ENCODE measurements at places on chromosomes 5 and 9.

- DNase-seq: no peak
Measured at GRCh38 chr5:179253730-179254129, 91.5 kb downstream of the ADAMTS2 start.

DNA sequence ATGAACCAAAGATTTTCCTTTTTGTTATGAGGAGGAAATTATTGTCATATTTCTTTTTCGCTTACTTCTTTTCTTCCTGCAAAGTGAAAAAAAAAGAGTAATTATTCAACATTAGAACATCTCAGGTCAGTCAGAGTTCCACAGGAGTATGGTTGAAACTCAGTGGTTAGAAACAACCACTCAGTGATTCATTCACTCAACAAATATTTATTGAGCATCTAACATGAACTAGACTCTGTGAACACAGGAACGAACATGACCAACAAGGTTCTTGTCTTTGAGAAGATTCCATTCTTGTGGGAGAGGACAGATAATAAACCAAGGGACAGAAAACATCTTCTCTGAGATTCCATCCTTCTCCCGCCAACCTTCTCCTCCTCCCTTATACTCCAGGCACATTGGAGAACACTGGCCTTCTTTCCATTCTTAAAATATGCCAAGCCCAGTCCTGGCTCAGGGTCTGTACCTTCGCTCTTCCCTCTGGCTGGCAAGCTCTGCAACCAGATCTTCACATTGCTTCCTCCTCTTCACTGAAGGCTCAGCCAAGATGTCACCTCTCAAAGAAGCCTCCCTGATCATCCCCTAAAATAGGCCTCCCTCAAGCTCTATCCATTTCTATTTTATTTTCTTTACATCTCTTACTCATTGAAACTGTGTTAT is 6.8 kb upstream of the GRAMD2B start:
- DNase-seq: no peak

GRCh38 chr5:154999865-155000264 is 13.7 kb upstream of the KIF4B start:
- no peak for DNase-seq

DNA sequence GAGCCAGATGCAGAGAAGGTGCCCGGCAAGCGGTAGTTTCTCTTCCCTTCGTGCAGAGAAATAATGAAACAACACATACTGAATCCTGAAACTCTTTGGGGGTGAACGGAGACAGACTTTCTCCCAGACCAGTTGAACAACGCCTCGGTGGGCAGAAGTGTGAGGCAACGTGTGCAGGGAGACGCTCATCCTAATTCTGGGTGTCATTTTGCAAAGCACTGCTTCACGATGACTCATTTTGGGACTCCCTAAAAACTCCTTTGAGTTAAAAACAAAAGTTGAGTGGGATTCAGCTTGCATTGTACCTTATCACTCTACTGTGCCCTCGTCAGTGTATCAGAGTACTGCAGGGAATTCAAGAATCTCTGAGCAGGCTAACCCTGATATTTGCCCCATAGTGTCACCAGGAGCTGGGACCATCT is 3.5 kb upstream of the NEK6 start:
- no peak for DNase-seq

DNA sequence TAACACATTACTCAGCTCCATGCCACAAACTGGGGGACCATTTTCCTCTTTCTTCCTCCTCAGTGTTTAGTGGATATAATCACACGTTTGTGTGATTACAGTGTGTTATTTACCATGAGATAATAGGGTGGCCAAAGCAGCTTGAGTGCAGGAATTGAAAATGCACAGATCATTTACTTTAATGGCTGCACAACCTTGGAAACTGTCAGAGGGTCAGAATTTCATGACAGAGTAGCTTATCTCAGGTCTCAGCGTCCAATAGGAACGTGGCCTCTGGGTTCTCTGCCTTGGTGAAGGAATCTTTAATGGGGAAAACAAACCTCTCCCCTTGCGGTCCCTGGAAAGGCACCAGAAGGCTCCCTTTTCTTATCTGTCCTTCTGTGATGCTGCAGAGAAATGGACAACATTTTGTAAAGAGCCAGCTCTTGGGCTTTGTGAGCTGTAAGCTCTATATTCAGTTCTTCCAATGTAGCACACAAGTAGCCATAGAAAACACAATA is 87.4 kb upstream of the CD180 start:
- DNase-seq: no peak

DNA sequence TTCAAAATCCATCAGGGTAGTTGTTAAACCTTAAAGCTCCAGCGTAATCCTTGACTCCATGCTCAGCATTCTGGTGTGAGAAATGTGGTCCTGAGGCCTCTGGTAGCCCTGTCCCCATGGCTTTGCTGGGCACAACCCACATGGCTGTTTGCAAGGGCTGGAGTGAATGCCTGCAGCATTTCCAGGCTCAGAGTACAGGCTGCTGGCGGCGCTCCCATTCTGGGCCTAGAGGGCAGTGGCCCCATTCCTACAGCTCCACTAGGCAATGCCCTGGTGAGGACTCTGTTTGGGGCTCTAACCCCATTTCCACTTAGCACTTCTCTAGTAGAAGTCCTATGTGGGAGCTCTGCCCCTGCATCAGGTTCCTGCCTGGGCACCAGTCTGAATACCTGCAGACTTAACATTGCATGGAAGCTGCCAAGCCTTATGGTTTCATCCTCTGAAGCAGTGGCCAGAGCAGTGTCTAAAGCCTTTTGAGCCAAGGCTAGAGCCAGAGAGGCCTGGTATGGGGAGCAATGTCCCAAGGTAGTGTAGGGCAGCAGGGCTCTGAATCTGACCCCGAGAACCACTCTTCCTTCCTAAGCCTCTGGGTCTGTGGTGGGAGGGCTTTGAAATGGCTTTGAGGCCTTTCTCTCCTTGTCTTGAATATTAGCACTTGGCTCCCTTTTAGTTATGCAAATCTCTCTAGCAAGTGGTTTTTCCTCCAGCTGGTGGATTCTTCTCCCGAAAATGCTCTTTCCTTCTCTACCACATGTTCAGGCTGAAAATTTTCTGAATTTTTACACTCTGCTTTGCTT is 5.8 kb upstream of the ALDH1A1 start:
- DNase-seq: no peak

GRCh38 chr5:16855898-16856297 is 80.2 kb downstream of the MYO10 start:
- no peak for DNase-seq

DNA sequence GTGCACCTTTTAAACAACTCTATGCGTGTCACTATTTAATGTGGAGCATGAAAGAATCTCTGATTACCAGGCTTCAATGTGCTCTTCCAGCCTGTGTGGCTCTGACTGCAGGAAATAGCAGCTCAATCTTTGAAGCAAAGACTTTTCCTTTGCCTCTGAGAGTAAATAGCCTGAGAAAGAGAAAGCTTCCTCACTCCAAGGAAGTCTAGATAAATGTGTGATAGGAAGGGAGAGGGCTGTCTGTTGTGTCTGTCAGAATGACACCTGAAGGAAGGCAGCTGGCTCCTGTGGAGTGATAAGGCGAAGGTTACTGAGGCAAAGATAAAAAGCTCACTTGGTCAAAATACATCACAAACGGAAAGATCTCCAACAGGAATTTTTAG is 205.3 kb upstream of the HAPLN1 start:
- no peak for DNase-seq

- DNase-seq: no peak
Measured at GRCh38 chr9:132538071-132538470, 44.3 kb upstream of the BARHL1 start.

- DNase-seq: no peak
Measured at GRCh38 chr5:64210866-64211265, 45.2 kb downstream of the RNF180 start.

DNA sequence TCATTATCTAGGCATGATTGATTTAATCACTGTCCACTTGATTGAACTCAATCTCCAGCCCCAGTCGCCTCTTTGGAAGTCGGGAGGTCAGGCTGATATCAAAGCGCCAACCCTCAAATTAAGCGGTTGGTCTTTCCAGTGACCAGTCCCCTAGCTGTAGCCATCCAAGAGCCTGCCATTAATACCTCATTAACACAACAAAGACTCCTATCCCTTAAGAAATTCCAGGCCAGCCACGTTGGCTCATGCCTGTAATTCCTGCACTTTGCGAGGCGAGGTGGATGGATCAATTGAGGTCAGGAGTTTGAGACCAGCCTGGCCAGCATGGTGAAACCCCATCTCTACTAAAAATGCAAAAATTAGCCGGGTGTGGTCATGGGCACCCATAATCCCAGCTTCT is 27.4 kb upstream of the GCNT1 start:
- no peak for DNase-seq

GRCh38 chr5:7849681-7850394 is 1.1 kb downstream of the CFAP90 start:
- no peak for DNase-seq

DNA sequence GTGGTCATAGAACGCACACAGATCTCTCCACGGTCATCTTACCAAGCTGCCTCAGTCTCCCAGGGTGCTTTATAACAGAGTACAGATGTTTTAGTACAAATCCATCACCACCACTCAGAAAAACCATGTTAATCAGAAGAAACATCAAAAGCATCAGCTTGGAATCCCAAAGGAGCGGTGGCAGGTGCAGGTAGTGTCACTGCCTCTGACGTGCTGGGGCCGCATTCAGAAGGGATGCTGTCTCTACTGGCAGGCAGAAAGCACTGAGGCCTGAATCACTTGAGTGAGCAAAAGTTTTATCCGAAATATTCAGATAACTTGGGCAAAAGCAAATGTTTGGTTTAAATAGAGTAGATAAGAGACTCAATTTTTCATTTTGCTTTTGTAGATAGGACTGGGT is 448.4 kb upstream of the ZNF608 start:
- no peak for DNase-seq

GRCh38 chr5:79794347-79794746 is 104.7 kb downstream of the CMYA5 start:
- DNase-seq: no peak

GRCh38 chr5:15124871-15125568 is 253.4 kb upstream of the ANKH start:
- DNase-seq: no peak

DNA sequence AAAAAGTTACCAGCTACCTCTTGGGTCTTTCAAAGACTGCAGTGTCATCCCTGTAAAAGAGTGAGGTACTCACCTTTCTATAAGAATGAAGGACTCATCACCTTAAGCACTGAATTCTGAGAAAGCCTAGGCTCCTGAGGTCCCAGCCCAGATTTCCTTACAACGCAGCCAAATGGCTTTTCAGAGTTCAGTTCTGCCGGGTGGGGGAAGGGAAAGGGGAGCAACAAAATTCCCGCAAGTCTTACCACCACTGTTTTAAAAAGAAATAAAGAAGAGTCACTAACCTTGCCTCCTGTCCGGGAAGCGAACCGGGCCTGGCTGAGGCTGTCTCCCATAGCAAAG is 373 bp downstream of the ADAMTS12 start:
- no peak for DNase-seq

DNA sequence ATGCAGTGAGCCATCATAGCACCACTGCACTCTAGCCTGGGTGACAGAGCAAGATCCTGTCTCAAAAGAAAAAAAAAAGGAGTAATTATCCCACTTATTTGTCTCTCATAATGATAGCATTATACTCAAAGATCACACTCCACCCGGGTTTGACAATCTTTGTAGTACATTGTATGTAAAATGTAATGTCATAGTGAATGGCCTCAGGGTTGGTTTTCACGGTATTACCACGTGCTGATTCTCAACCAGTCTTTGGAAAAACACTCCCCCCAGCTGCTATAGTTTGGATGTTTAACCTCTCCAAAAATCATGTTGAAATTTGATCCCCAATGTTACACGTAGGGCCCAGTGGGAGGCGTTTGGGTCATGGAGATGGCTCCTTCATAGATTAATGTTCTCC is 402.4 kb upstream of the GRAMD2B start:
- no peak for DNase-seq

DNA sequence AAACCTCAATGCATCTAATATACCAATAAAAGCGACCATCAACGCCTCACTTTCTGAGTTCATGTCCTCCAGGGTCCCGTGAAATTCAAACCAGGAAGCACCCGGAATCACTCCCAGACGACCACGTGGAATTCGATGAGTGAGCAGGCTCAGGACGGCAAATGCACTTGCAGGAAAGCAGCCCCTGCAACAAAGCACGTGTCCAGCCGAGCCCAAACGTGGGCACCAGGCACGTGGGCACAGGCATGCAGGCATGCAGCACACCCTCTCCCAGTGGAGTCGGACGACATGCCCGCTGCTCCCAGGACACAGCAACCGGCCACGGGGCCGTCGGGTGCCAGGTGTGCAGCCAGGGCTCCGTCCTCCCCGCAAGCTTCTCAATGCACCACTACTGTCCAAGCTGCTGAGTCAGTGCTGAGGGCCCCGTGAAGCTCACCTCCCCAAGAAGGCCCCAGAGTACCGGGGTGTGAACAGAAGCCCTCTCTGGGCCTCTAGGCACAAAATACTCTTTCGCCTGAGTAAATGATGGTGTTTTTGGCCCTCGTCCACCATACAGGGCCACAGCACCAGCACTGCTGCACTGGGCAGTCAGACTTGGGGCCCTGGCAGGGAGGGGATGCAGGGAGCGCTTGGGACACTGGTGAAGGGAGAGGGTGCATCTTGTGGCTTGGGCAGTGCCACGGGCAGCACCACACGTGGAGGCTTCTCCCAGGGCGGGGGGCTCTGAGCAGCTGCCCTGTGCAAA is 87.6 kb downstream of the VAV2 start:
- DNase-seq: no peak

GRCh38 chr9:83432877-83433550 is 105.2 kb downstream of the FRMD3 start:
- DNase-seq: no peak

GRCh38 chr5:59799668-59800346 is 93.7 kb downstream of the PDE4D start:
- no peak for DNase-seq

GRCh38 chr5:90640484-90641059 is 82.0 kb downstream of the ADGRV1 start:
- no peak for DNase-seq

DNA sequence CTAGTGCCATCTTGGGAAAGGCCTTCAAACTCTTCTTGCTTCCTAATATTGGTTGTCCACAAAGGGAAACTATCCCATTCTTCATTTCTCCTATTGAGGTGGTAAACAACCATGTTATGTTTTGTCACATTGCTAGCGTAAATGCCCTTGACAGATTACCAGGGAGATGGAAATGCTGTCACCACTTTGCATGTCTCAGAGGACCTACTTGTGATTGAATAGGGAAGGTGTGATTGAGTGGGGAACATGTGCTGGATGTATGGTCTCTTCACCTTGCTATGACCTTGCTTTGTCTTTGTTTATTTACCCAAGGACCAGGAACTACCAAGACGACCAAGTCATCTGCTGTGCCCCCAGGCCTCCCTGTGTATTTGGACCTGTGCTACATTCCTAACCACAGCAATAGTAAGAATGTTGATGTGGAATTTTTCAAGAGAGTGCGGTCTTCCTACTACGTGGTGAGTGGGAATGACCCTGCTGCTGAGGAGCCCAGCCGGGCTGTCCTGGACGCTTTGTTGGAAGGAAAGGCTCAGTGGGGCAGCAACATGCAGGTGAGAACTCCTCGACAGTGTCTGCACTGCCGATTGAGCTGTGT is 96.1 kb downstream of the MAP1B start:
- DNase-seq: no peak

Data from stimulated activated CD4-positive, alpha-beta T cell treated with anti-CD3 and anti-CD28 coated beads, Interleukin-1b, Interleukin-23, amount 100 ng/mL, for 24 hours (primary cell).